ENCODE measurements at places on chromosomes 5 and 9.
A peak's percentile ranks its signal among the peaks of the same experiment; 100 is the strongest.

DNA sequence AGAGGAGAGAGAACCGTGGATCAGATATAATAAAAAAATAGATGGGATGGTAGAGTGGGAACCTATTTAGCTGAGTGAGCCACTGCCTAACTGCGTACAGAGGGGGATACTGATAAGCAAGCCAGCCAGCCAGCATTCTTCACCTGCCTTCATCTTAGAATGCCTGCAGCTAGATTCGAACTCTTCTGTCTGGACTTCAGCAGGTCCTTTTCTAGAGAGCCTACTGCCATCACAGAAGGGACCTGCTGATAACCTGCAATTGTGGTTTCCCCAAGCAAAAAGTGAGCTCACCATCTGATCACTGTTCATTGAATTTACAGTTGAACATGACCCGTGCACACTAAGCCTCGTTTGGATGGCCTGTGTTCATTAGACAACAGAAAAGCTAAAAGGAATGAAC lies 109.4 kb downstream of the CDC42SE2 start:
- peak; percentile 50 for DNase-seq

GRCh38 chr9:75036793-75037192 lies 8.7 kb upstream of the CARNMT1 start:
- no peak for DNase-seq

GRCh38 chr5:33788922-33789566 lies 102.7 kb downstream of the ADAMTS12 start:
- DNase-seq: no peak

GRCh38 chr9:126327006-126327713 lies 531 bp downstream of the MVB12B start:
- peak; percentile 21 for DNase-seq

- DNase-seq: no peak
Measured at GRCh38 chr5:148962761-148963324, 100.0 kb downstream of the SH3TC2 start.

GRCh38 chr9:124621371-124622328 lies 114.5 kb upstream of the NR5A1 start:
- DNase-seq: peak; percentile 25

GRCh38 chr9:4235871-4236804 lies 63.7 kb downstream of the GLIS3 start:
- DNase-seq: no peak

DNA sequence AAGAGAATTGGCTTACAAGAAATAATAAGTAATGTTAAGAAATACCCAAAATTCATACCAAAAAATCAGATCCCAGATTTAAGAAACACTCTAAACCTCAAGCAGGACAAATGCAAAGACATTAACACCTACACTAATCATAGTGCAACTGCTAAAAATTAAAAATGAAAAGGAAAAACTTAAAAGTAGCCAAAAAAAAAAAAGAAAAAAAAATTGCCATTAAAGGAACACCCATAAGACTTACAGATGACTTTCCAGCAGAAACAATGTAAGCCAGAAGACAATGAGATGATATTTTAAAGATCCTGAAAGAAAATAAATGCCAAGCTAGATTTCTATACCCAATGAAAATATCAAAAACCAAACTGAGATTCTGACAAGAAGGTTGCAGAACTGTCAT lies 101.5 kb downstream of the DENND1A start:
- DNase-seq: no peak

DNA sequence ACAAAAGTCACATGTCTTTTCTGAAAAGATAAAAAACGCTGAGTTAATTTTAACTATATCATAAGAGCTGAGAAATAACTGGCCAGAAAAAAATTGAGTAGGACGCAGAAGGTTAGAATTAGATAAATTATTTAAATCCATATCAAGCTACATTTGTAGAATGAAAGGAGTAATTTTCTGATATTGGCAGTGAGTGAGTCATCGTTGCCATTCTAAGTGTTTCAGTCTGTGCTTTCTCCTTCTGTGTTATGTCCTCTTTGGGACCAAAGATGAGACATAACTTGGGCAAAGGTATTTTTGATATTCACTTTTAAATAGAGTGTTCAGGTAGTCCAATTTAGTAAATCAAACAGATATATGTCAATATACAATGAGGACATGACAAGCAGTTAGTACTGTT lies 34.4 kb upstream of the KCNN2 start:
- no peak for DNase-seq

DNA sequence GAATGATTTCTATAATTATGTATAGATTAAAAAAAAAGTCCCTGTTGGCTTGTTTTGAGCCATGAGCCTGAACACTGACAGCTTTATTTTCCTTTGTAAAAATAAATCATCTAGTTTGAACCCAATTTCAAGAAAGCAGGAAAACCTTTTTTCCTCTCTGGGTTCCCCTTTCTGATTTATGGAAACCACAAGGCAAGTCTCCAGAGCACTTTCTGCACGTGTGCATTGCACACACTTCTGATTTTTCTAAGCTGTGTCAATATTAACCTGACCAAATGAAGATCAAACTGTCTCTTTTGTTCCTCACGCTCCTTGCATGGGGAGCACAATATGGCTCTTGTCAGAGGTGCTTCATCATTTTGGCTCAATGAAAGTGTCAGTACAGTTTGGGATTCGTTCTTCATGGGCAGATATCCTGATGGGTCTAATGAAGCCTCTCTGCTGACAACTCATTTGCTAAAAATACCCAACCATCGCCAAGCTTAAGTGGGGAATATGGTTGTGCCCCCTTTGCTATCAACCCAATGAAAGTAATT lies 39.2 kb upstream of the PCA3 start:
- no peak for DNase-seq

- no peak for DNase-seq
Measured at GRCh38 chr5:124655921-124656511, 90.4 kb downstream of the ZNF608 start.

DNA sequence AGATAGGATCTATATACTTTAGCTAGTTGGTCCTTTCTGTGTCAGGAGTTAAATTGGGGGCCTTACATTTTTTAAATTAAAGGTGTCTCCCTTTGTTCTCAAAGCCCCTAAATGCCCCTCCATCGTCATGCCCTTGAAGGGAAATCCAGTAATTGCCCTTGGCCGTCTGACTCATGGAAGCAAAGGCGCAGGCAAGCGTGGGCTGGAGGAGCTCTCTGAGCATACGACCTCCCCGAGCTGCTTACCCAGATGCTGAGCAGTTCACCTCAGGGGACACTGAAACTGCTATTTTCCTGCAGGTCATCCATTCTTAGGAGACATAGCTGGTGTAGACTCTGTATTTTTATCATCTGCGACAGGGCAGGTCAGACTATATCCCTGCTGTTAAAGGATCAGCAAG lies 23.0 kb downstream of the PCSK1 start:
- DNase-seq: no peak

DNA sequence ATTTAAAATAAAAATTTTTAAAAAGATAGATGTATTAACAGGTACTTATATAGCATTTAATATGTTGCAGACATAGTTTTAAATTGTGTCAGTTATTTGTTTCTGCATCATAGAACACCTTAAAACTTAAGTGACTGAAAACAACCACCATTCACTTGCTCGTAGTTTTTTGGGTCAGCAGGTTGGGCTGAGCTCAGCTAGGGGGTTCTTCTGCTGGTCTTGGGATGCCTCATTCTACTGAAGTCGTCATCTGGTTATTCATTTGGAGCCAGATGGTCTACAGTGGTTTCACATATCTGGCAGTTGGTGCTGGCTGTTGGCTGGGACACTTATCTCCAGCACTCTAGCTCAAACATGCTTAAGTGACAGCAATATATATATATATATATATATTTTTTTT lies 29.6 kb downstream of the PSAT1 start:
- no peak for DNase-seq

DNA sequence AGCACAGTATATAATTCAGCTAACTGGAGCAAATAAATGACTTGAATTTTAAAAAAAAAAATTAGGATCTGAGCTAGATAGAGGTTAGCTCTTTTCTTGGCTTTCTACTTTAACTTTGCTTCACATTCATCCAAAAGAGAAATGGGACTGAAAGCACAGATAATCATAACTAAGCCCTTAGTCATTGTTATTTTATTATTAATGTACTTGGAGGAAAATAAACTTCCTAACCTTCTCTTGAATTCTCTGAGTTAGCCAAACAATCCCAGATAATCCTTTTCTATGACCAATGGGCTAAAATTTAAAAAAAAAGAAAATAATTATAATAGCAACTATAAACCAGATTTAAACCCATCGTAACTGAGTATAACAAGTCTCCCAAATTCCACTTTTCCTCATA lies 57.6 kb upstream of the RASA1 start:
- DNase-seq: no peak

GRCh38 chr9:92480291-92480771 lies 2.0 kb downstream of the ASPN start:
- DNase-seq: no peak

All from CD4-positive, alpha-beta T cell treated with Interleukin-21 for 1 hour (primary cell).